ENCODE measurements at places on chromosomes 3 and 15.

DNA sequence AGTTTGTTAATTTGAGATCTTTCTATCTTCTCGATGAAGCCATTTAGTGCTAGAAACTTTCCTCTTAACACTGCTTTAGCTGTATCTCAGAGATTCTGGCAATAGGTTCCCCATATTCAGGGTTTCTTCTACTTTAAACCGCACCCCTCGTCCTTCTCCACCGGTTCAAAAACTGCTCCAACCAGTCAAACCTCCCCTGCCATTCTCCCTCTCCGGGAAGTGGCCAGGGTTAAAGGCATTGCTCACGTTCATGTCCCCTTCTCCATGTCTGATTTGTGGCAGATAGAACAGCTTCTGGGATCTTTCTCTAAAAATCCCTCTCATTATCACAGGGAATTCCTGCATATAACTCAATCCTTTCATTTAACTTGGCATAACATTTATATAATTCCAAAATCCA, 14.4 kb downstream of the ALDH1L1 start:
- no peak for DNase-seq

- no peak for DNase-seq
Measured at GRCh38 chr3:170766823-170767575, 103.0 kb downstream of the RPL22L1 start.

DNA sequence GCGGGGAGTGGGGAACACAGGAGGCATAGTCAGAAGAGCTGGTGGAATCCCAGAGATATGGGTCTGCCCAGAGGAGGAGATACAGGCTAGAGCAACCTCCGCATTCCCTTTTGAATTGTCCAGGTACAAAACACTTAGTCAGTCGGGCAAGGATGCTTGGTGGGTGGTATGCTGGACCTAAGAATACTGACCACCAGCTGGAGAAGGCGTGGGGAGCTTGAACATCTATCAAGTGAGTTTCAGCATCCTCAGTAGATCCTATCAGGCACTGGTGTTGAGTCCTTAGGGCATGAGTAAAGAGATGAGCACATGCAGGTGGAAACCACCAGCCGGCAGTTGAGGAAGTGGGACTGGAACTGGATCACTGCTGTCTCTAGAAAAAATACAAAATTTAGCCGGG, 14.7 kb upstream of the DIS3L start:
- DNase-seq = no peak

DNA sequence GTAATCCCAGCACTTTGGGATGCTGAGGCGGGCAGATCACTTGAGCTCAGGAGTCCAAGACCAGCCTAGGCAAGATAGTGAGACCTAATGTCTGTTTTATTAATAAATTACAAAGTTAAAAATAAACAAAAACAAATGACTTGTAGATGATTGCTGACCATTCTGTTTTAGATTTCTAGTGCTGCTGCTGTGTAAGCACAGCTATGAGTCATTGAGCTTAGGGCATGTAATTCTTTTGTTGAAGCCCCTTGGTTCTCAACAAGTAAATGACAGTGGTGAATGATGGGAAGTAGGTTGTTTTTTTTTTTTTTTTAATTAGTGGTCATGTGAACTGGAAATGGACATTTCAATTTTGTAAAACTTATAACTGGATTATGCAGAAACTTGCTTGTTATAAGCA, 63.3 kb downstream of the LEO1 start:
- no peak for DNase-seq

- no peak for DNase-seq
Measured at GRCh38 chr15:88900309-88900981, 5.1 kb upstream of the HAPLN3 start.

DNA sequence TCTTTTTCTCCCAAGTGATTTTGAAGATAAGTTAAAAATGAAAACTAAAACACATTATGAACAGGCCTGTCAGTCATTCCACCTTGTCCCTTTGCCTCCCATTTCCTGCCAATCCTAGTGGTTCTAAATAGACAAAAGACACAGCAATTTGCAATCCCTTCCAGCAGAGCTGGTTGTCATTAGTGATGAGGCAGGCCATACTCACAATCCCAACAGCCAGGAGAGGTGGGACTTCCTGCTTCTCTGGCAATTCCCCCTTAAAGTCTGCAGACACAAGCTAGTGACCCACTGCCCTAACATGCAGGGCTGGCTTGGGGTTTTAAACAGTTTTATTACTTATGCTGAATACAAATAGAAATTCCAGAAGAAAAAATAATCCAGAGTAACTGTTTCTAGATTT, 38.4 kb upstream of the RBP1 start:
- DNase-seq = no peak

- no peak for DNase-seq
Measured at GRCh38 chr3:161355508-161355907, 15.8 kb downstream of the SPTSSB start.

DNA sequence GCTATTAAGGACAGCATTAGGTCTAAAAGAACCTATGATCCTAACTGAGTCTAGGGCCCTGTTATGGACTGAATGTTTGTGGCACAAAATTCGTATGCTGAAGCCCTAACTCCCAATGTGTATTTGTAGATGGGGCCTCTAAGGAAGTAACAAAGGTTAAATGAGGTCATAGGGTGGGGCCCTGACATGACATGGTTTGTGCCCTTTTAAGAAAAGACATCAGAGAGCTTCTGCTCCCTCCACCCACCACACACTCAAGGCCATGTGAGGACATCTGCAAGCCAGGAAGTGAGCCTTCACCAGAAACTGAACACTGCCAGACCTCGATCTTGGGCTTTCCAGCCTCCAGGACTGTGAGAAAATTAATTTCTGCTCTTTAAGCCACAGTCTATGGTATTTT, 49.2 kb downstream of the PHC3 start:
- DNase-seq = no peak

DNA sequence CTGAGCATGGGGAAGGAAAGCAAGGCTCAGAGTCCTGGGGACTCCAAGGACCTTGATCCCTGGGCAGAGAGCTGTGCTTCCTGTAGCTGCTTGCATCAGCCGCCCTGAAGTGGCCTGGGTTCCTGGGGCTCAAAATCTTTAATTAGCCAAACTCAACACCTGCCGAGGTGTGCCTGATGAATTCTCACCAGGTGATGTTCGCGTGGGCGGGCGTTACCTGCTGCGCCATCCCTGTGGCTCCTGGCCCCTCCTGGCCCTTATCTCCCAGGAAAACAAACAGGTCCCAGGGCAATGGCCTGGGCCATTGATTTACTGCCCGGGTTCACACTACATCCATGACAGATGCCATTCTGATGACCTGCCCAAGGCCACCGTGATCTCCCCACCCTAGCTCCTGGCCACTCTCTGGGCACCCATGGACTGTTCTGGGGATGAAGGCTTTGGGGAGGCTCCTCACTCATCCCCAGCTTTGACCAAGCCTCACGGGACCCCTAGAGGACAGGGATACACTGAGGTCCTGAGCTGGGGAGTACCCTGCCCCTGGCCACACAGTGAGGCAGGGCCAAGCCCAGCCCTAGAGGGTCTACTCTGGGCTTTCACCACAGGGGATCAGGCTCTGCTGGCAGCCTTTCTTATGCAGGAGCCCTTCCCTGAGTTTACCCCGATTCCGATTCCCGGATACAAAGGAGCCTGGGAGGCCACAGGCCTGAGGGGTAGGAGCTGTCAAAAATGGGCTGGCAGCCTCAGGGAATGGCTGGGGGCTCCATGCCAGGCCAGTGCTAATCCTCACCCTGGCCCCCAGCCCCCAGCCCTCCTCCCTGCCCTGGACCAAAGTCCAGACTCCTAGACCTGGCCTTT, 5.7 kb downstream of the SLC38A3 start:
- no peak for DNase-seq

DNA sequence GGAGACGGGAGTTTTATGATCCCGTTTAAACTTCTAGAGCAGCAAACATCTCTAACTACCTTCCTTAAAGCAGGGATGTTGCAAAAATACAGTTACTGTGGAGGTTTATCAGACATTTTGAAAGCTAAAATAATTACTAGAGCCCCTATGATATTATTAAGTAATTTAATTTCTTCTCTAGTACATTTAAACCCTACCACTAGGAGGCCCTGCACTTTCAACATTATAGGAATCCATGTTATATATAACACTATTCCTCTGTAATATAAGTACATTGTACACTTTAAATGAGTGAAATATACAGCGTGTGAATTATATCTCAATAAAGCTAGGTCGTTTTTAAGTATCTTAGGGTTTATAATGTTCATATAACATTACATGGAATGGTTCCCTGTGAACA, 11.5 kb downstream of the SETMAR start:
- no peak for DNase-seq

- DNase-seq = no peak
Measured at GRCh38 chr15:70142322-70143191, 44.8 kb upstream of the TLE3 start.

DNA sequence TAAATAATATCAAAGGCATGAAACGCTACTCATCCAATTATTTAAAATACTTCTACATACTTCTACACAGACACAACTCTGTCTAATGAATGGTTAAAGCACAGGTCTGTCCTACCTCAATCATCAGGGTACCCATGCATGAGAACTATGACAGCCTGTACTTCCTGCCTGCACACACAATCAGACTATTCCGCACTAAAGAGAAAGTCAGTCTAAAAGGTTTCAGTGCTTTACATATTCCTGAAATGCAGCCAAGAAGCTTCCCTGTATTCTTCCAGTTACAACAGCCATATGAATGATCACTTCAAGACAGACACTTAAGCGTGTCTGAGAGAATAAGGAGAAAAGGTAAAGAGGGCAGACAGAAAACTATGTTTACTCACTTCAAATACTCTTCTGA, 58.8 kb downstream of the TUBGCP4 start:
- no peak for DNase-seq

All from activated CD8-positive, alpha-beta memory T cell treated with anti-CD3 and anti-CD28 coated beads for 1 hour (primary cell).